Stimulated activated CD8-positive, alpha-beta memory T cell treated with anti-CD3 and anti-CD28 coated beads, Interleukin-4, amount 100 ng/mL, for 48 hours (primary cell): ENCODE measurements at places on chromosomes 13 and 19.
A peak's percentile ranks its signal among the peaks of the same experiment; 100 is the strongest.

DNA sequence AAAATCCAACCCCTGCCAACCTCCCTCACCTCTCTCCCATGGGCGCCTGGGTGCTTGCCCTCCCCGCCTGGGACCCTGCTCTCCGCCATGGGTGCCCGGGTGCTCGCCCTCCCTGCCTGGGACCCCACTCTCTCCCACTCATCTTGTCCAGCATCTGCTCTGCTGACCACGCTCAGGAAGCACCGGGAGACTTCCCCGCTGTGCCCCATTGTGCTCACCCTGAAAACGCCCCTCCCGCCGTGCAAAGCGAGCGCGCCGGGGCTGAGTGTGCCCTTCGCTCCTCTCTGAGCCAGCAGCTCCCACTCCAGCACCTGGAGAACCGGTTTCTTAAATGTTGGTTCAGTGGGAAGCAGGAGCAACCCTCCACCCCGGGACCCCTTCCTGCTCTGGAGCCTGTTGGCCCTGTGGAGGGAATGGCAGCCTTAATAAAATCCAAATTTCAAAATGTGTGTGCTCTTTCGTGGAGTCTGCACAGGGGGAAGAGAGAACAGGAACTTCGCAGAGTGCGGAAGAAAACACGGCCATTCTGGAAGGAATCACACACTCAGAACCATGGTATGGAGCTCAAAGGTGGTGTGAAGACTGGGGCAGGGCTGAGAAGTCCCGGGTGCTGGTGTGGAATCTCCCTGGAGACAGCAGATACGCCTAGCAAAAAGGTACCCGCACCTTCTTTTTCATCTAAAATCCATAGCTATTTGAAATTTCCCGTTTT is 23.1 kb upstream of the CDC16 start:
- DNase-seq: no peak

- peak; percentile 66 for DNase-seq
Measured at GRCh38 chr19:45768655-45768983, 433 bp downstream of the SIX5 start.

- no peak for DNase-seq
Measured at GRCh38 chr19:2058570-2059421, 7.8 kb upstream of the MKNK2 start.

DNA sequence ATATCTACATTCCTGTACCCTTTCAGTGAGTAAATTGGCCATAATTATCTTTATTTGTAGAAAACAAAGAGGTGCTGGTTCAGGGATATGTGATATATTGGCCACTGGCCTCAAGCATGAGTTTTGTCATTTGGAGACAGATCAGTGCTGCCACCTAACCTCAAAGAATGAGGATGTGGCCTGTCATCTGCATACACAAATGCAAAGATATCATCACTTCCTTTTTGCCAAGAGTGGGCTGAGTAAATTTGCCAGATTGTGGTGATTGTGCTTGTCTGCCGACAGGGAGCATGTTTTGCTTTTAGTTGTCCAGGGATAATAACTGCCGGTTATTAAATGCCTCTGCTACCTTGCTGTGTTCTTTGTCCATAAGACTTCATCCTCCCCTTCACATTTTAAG is 44.2 kb downstream of the WASF3 start:
- no peak for DNase-seq

DNA sequence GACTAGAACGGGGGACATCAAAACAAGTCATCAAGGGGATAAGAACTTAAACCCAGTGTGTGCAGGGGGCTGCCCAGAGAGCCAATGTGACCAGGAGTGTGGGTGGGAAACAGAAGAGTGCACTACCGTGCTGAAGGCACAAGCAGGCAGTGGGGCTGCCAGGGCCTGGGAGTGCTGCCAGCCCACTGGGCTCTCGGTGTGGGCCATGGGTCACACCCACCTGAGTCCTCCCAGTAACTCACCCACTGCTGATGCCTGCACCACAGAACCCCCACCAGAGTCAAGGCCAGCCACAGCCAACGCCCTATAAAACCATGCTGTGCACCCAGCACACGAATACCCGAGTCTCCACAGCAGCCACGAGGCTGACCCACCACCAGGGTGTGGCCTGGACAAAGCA is 8.5 kb downstream of the MED26 start:
- DNase-seq: no peak

- DNase-seq: no peak
Measured at GRCh38 chr13:63307228-63307627, 1891.6 kb upstream of the PCDH20 start.

DNA sequence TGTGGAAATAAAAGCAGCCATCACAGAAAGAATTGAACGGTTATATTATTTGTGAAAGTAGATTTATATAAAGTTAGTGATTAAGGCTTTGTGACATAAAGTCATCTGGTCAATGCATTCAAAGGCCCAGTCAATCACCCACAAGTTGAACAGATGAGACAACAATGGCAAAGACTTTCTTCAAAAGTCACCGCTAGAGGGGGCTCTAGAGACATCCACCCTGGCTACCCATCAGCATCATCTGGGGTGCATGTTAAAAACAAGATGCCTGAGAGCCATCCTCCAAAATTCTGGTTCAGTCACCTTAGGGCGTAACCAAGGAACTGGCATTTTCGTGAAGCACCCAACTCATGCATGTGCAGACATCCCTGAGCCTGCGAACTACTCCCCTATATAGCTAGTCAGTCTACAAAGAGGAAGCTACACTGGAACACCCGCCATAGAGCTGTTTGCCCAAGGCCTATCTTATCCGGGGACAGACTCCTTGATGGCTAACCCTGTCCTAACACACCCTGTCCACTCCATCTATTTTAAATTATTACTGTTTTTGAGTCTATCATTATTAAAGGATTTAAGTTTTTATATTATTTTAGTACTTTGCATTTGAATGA is 970.5 kb downstream of the UQCRFS1 start:
- peak; percentile 32 for DNase-seq

DNA sequence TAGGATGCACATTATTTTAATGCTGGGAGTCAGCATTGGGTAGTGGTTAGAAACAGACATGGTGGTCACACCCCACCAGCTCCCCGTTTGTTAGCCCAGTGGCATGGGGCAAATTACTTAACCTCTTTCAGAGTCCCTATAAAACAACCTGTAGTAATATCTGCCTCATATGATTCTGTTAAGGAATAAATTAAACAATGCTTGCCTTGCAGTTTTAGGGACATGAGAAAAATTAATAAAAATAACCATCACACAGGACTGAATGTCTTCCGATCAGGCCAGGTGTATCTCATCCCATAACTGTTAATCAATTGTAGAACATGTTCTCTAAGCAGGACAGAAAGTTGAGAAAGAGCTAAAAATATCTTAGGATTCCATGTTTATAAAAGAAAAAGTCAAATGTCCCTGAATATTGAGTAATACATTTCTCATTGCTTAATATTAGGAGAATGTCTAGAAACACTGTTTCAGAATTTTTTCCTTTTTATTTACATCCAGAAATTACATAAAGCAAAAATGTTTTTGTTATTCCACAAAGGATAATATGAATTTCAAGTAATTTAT is 196.5 kb downstream of the GPC6 start:
- no peak for DNase-seq

DNA sequence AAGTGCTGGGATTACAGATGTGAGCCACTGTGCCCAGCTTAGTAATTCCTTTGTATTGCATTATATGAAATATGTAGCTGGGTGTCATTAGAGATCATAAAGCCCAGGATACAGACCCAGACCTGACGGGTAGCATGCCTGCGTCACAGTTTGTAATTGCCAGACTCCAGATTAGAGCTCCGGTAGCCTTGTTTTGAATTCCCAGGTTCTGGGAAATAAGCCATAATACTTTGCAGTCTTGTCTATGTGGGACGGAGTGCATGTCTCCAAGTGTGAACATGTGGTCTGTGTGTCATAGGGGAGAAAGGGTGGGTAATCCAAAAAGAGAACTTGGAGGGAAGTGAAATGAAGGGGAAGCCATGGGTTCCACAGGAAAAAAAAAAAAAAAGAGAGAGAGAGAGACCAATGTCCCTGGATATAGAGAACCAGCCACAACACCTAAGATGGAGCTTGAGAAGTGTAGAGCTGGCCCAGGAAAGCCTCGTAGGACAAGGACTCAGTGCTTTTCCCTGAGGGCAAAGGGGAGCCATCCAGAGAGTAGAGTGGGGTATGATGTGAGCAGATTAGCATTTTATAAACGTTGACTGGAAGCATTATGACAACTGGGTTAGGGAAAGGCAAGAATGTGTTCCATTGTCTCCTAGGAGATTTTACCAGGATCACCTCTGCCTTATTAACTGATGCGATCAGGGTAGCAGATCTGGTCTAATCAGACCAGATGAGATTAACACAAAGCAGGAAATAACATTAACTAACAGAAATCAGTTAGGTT is 2.6 kb downstream of the ZSCAN4 start:
- DNase-seq: no peak

DNA sequence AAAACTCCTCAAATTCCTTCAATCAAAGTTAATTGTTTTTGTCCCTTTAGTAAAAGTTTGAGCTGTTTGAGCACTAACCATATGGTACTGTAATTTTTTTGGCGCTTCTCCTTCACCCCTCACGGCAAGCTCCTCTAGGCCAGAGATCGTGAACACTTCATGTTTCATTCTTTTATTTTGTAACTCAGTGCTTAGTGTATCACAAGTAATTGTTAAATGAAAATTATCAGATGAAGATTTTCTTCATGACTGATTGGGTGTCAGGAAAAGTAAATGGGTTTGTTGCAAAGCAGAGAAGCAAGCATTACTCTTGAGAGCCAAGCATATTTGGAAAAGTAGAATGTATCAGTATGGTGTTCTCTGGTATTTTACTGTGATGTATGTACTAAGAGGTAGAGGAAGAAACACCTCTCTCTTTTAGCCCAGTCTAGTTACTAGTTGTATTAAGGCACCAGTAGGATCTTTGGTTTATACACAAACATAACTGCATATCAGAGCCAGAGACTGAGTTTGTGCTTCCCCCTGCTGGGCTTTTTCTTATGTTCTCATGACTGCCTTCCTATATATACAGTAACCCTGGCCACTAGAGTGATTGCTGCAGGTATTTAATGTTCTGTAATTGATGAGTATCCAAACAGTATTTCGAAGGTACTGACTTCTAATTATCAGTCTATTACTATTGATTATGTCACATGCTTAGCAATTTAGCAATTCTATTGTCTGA is 202.3 kb upstream of the KLHL1 start:
- no peak for DNase-seq

- DNase-seq: no peak
Measured at GRCh38 chr19:56193981-56194640, 3.5 kb downstream of the ZSCAN5B start.

DNA sequence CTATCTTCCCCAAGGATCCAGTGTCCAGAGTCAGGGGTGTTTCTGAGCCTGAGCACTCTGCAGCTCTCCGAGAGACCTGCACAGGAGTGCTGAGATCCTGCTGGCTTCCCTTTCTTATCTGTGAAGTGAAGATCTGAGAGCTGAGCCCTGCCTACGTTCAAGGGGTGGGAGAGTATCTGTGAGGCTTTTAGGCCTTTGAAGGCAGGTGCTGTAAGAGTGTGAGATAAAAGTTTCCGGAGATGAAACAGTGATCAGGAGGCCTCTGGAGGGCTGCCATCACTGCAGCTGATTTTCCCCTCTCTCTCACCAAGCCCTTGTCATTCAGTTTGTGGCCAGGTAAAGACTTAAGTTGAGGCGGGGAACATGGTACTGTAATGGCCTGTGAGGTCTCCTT is 83.1 kb downstream of the AKAP11 start:
- DNase-seq: peak; percentile 71

DNA sequence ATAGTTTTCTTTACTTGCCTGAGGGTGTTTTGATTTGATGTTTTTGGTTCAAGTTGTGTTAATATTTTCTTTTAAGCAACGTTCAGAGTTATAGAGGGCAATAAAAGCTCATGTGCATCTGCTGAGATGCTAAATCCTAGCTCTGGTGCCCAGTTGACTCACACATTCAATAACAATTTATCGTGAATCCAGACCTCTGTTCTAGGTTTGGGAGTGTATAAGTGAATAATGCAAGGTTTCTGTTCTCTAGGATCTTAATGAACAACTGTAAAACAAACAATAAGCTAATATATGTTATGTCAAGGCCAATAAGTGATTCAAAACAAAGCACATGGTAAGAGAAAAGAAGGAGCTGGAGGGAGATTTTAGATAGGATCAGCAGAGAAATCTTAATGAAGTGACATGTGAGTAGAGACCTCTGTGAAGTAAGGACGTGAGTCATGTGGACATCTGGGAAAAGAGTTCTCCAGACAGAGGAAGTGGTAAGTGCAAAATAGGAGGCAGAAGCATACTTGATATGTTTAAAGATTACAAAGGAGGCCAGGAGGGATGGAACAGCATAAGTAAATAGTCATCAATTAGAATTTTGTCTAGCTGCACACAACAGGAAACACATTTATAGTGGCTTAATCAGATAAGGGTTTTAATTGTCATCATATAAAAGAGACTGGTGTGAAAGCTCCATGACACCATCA is 278.5 kb upstream of the HTR2A start:
- no peak for DNase-seq

GRCh38 chr19:42606660-42607351 is 12.1 kb upstream of the CEACAM8 start:
- peak; percentile 86 for DNase-seq

- DNase-seq: no peak
Measured at GRCh38 chr13:26015271-26016125, 36.3 kb downstream of the SHISA2 start.

- DNase-seq: no peak
Measured at GRCh38 chr13:49183672-49184325, 36.3 kb upstream of the MLNR start.

- DNase-seq: no peak
Measured at GRCh38 chr19:1942934-1943555, 2.1 kb downstream of the CSNK1G2 start.

- DNase-seq: no peak
Measured at GRCh38 chr13:101916775-101917474, 464.4 kb downstream of the ITGBL1 start.

GRCh38 chr13:98390086-98390715 is 186.7 kb downstream of the STK24 start:
- no peak for DNase-seq

DNA sequence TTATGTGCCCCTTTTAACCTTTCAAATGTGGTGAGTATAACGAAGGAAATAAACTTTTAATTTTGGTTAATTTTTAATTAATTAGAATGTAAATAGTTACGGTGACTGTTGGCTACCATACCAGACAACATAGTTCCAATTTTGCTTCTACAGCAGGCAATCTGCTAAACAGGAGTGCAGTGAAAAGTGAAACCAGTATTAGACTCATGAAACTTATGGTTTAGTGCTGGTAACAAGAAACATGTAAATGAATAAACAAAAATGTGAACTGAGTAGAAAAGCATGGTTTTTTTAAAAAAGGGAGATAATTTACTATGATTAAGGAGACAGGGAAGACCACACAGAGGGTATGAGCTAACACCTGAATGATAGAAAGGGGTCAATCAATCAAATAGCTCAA is 478.4 kb downstream of the PCDH9 start:
- DNase-seq: no peak

- no peak for DNase-seq
Measured at GRCh38 chr19:11563532-11563931, 4.5 kb upstream of the ELOF1 start.

GRCh38 chr13:47112205-47112902 is 215.5 kb upstream of the HTR2A start:
- no peak for DNase-seq
